ENCODE measurements at places on chromosomes 16 and 17. TPM values are rescaled to one million over a fixed set of nuclear protein-coding genes. Genes with fewer than 3 reads are reported as not detected.
A peak's percentile ranks its signal among the peaks of the same experiment; 100 is the strongest.

TEKT1 gene
- total RNA-seq = not detected

PFN1 gene
- 1,702 TPM for total RNA-seq

- DNase-seq = no peak
These were observed 7.5 kb upstream of the NOS2 start for GRCh38 chr17:27807567-27808470.

DNA sequence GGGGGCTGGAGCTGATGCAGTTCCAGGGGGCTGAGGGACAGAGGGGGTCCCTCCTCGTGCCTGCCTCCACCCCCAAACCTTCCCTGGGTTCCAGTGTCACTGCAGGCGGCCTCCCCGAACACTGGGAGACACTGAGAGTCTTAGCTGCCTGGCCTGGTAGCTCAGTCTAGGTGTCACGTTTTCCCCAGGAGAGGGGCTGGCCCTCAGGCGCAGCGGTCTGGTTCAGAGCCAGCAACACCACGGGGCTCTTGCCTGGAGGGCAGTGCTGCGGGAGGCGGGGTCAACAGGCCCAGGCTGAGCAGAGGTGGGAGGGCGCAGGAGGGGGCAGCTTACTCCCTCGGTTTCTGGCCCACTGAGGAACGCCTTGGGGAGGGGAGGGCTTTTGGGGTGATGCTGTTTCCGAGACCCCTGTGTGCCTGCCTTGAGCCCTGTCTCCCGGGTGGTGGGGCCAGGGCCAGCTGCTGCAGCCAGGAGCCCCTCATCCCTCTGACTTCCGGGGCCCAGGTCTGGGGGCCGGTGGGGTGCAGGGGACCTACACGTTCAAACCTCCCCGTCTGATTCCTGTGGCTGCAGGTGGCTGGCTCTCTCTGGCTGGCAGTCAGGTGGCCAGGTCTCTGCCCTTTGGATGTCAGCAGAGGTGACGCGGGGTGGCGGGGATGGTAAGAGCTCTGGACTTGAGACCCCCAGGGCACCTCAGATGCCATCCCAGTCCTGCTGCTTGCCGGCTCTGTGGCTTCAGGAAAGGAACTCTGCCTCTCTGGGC, 89.3 kb upstream of the GSE1 start:
- peak; percentile 65 for DNase-seq

CA5A gene
- not detected for total RNA-seq

Data from GM23338 (cell line).